Activated CD8-positive, alpha-beta T cell treated with anti-CD3 and anti-CD28 coated beads, Interleukin-2, amount 10 ng/mL, durations not matched to agents 7 days and 5 days (primary cell): ENCODE measurements at places on chromosomes 11 and 22. TPM values are rescaled to one million over a fixed set of nuclear protein-coding genes. Genes with fewer than 3 reads are reported as not detected.

DNA sequence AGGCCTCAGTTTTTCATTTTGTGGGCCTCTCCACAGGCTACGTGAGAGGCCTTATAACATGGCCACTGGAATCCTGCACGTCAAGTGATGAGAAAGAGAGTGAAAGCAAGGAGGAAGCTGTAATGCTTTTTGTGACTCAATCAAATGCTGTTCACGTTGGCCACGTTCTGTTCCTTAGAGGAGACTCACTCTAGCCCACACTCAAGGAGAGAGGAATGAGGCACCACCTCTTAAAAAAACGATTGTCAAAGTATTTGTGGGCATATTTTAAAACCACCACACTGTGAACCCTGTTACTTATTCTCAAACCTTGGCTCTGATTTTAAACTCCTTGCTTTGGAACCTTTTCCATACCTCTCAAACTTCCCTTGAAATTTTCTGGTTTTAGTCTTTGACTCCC, 705.0 kb downstream of the NELL1 start:
- H3K4me1 ChIP-seq: no peaks in the 10 kb centered on the region
- H3K27ac ChIP-seq: no peak overlapping the region
- H3K4me3 ChIP-seq: no peak overlapping the region
- H3K36me3 ChIP-seq: no peaks in the 10 kb centered on the region

DNA sequence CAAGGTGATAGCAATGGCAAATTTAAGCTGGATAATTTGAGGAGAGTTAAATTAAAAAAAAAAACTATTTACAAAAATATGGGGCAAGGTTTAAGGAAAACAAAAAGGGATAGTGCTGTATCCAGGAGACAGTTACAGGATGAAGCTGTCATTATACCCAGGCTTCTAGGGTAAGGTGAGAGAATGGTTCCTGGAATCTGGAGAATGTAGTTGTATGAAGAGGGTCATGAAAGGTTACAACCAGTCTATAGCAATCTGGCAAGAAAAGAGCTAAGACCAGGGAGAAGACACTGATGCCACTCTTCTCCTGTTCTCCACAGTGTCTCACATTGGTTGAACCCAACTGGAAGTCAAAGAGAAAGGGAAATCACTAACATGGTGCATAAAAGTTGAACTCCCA, 144.9 kb downstream of the SOX6 start:
- no peaks in the 10 kb centered on the region for H3K4me1 ChIP-seq
- H3K36me3 ChIP-seq: no peaks in the 10 kb centered on the region
- DNase-seq: no peak
- no peak overlapping the region for H3K27ac ChIP-seq

- H3K36me3 ChIP-seq: peaks cover 33% of the 10 kb centered on the region
- no peak overlapping the region for H3K27ac ChIP-seq
- peak overlapping the region; percentile 5 for H3K4me3 ChIP-seq
- peaks cover 5% of the 10 kb centered on the region for H3K27me3 ChIP-seq
- no peak for DNase-seq
Measured at GRCh38 chr22:23184764-23185113, 4.4 kb downstream of the BCR start.

DNA sequence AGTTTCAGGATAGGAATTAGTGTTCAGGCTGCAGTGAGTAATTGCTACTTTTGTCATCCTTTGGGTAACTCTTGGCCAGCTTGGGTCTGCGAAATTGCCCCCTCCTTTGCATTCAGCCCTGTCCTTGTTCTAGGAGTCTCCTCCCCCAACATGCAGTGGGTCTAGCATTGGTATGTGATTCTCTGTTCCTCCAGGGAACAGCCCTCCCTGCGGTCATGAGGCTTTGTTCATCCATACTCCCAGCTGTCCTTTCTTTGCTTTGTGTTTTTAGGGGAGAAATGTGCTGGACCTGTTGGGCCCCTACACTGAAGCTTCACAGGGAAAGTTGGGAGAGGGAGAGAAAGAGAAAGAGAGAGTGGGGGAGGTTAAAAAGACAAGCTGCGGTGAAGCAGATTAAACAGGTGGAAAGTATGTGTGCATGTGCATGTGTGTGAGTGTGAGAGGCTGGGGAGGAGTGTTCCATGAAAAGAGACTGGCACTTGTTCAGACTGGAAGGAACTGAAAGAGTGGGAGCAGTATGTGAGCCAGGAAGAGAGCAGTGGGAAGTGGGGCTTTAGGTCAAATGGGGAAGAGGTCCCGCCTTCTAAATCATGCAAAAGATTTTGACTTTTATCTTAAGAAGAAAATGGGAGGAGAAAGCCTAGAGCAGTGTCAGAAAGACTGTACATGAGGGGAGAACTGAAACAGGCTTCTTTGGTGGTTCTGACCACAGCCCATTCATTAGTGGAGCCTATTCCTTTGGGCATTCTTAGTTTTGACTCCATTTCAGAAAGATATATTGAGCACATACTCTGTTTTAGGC, 17.9 kb upstream of the SESN3 start:
- no peaks in the 10 kb centered on the region for H3K36me3 ChIP-seq
- no peak for DNase-seq
- no peak overlapping the region for H3K4me3 ChIP-seq
- H3K27me3 ChIP-seq: peaks cover 2% of the 10 kb centered on the region
- H3K4me1 ChIP-seq: peaks cover 13% of the 10 kb centered on the region

DNA sequence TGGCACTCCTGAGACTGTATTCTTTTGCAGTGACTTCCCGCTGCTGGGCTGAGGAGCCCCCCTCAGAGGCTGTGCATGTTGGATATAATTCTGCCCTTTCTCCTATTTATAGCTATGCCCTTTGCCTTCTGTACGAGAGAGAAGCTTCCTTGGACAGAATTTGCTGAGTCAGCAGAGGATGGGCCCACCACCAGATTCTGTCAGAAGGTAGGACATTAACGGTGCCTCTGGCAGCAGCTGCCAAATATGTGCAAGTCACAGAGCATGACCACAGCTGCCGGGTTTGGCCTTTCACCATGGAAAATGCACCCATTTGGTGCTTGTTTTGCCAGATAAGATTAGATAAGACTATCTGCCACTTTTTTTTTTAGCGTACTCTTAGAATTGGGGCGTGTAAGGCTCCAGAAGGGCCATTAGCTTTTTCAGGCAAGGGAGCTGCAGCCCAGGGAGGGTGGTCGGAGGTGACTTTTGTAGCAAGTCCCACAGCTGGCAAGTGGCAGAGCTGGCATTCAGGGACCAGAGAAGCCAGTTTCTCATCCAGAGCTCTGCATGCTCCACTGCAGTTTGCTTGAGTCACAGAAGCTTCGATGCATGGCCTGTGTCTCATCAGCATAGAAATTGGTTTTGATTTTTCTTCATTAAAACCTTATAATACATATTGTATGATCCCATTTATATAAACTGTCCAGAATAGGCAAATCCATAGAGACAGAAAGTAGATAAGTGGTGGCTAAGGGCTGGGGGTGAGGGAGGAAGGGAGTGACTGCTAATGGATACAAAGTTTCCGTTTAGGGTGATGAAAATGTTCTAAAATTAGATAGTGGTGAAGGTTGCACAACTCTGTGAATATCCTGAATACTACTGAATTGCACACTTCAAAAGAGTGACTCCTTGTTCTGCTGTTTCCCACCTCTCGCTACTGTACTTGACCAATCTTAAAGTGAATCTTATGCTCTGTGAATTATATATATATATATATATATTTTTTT, 15.8 kb downstream of the UPB1 start:
- no peak overlapping the region for H3K4me3 ChIP-seq
- no peaks in the 10 kb centered on the region for H3K36me3 ChIP-seq
- H3K27ac ChIP-seq: no peak overlapping the region
- no peak for DNase-seq
- H3K4me1 ChIP-seq: peaks cover 20% of the 10 kb centered on the region
- H3K27me3 ChIP-seq: peaks cover 5% of the 10 kb centered on the region

- no peaks in the 10 kb centered on the region for H3K36me3 ChIP-seq
- H3K27me3 ChIP-seq: peaks cover 20% of the 10 kb centered on the region
- H3K4me3 ChIP-seq: no peak overlapping the region
- no peak overlapping the region for H3K27ac ChIP-seq
Measured at GRCh38 chr11:7098235-7098832, 9.5 kb downstream of the RBMXL2 start.

GRCh38 chr22:20024650-20025397, 3.9 kb downstream of the TANGO2 start:
- no peaks in the 10 kb centered on the region for H3K27me3 ChIP-seq
- H3K4me1 ChIP-seq: peaks cover 30% of the 10 kb centered on the region
- H3K4me3 ChIP-seq: no peak overlapping the region
- no peak for DNase-seq
- no peak overlapping the region for H3K27ac ChIP-seq

GRCh38 chr22:20799449-20799848, 25.5 kb downstream of the SERPIND1 start:
- no peak overlapping the region for H3K4me3 ChIP-seq
- H3K27me3 ChIP-seq: no peaks in the 10 kb centered on the region
- no peak for DNase-seq
- H3K36me3 ChIP-seq: peaks cover 47% of the 10 kb centered on the region

DNA sequence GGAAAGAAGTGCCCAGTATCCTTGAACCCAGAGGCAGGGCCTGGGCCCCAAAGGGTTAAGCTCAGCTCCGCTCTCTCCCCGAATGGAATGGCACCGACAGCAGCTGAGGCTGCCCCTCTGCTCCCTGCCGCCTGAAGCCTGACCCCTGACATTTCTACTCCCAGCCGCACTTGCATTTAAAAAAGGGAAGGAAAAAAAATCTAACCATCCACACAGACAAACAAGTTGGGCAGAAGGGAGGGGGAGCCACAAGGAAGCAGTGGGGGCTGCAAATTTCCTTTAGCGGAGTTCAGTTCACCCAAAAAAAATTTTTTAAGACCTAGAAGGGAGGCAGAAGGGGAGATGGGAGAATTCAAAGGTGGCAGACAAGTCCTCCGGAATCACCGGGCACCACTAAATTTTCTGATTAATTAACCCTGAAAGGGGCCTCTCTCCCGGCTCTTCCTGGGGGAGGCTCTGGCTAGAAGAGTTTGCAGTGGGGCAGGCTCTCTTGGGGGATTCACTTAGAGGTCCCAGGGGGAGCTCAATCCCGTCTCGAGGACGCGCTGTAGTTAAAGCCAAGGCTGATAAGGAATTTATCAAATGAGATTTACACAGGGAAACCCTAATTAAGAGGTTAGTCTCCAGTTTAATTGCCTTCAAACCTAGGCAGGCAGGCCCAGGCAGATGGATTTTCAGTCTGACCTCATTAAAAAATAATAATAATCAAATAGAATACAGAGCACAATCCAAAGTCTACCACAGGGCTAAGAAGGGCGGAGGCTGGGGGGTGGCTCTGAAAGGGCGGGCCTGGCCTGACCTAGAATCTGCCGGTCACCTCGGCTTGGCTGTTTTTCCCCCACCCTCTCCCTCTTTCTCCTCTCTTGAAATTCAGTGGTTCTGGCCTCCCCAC, 25.6 kb downstream of the MN1 start:
- H3K4me3 ChIP-seq: no peak overlapping the region
- no peak overlapping the region for H3K27ac ChIP-seq
- no peaks in the 10 kb centered on the region for H3K4me1 ChIP-seq
- H3K27me3 ChIP-seq: peaks cover 7% of the 10 kb centered on the region
- H3K36me3 ChIP-seq: no peaks in the 10 kb centered on the region

- no peaks in the 10 kb centered on the region for H3K27me3 ChIP-seq
- DNase-seq: no peak
- no peak overlapping the region for H3K27ac ChIP-seq
Measured at GRCh38 chr22:27641049-27641795, 160.3 kb downstream of the MN1 start.

GRCh38 chr11:97746818-97747217, 1273.9 kb upstream of the CNTN5 start:
- no peaks in the 10 kb centered on the region for H3K36me3 ChIP-seq
- no peak for DNase-seq
- H3K27me3 ChIP-seq: no peaks in the 10 kb centered on the region
- no peaks in the 10 kb centered on the region for H3K4me1 ChIP-seq
- no peak overlapping the region for H3K4me3 ChIP-seq
- no peak overlapping the region for H3K27ac ChIP-seq

The FIBIN gene
- not detected for total RNA-seq

The CCND1 gene
- total RNA-seq: 0.68 TPM

The CD248 gene
- total RNA-seq: 79.5 TPM

- H3K36me3 ChIP-seq: no peaks in the 10 kb centered on the region
- no peaks in the 10 kb centered on the region for H3K27me3 ChIP-seq
- no peak overlapping the region for H3K27ac ChIP-seq
Measured at GRCh38 chr11:100561323-100561722, 125.8 kb upstream of the ARHGAP42 start.

DNA sequence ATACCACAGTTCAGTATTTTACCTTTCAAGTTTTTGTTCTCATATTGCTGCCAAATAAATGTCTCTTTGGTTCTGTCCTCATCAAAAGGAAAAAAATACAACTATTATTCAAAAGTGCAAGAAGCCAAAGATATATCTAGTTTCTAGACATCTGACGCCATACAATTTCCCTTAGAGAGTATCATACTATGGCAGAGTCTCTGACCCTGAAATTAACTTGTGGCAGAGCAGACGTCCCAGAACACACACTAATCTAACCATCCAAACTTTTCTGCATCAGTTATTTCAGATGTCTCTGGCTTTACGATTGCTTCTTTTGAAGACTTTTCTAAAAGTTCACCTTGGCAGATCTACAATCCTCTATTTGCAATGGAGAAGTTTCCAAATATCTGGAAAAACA, 2.7 kb downstream of the OR51T1 start:
- no peaks in the 10 kb centered on the region for H3K4me1 ChIP-seq
- H3K27me3 ChIP-seq: no peaks in the 10 kb centered on the region
- no peak for DNase-seq
- no peaks in the 10 kb centered on the region for H3K36me3 ChIP-seq
- H3K27ac ChIP-seq: no peak overlapping the region
- no peak overlapping the region for H3K4me3 ChIP-seq
